Left lobe of liver (tissue), 2 donors: ENCODE measurements at places on chromosomes 16 and 17. TPM values are rescaled to one million over a fixed set of nuclear protein-coding genes. Genes with fewer than 3 reads are reported as not detected.

- DNase-seq, result peak; percentile 45
These were observed 2.7 kb downstream of the CCDC102A start for GRCh38 chr16:57533431-57534336.

GRCh38 chr17:4641297-4642195 lies at the start of gene ALOX15:
TSS of gene ALOX15 (minus strand) at chr17:4641678. CDS start at chr17:4641651, 27 bp downstream.
- DNase-seq, result no peak

DNA sequence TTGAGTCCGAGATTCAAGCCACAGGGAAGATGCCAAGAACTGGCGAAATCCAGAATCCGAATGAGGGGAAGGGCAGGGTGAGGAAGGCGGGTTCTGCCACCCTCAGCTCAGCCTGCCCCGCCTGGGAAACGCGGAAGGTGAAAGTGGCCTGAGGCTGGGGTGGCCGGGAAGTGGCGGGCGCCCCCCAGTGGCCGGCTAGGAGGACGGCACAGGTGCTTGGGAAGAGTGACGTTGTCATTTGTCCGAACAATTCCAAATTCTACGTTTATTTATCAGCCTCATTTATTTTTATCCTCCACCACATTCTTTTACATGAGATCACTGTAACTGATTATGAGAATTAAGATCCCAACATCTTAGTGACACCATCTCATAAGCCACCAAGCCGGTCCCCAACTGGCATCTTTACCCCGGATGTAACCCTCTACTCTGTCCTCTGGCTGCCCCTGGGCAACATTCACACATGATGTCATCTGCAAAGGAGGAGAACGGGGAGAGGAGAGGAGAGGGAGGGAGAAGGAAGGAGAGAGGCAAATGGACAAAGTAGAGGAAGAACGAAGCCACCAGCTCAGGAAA lies 21.3 kb downstream of the SRCIN1 start:
- peak; percentile 75 for DNase-seq

DNA sequence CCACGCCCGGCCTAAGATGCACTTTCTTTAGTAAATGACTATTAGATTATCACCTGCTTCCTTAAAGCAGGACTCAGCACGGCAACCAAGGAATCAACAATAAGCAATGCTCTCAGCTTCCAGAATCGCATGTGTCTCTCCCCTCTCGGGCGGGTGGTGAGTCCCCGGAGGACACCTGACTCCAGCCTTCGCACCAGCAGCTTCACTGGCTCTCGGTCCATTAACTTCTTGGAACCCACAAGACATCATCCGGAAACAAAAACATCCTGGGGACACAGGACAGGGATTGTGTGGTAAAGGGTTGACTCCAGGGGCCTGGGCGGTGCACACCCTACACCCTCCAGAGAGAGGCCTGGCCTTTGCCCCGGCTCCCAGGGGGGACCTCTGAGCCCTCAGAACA lies 22.7 kb downstream of the UTS2R start:
- DNase-seq, result no peak

- peak; percentile 57 for DNase-seq
These were observed 17.8 kb upstream of the NAGLU start for GRCh38 chr17:42518046-42518754.

DNA sequence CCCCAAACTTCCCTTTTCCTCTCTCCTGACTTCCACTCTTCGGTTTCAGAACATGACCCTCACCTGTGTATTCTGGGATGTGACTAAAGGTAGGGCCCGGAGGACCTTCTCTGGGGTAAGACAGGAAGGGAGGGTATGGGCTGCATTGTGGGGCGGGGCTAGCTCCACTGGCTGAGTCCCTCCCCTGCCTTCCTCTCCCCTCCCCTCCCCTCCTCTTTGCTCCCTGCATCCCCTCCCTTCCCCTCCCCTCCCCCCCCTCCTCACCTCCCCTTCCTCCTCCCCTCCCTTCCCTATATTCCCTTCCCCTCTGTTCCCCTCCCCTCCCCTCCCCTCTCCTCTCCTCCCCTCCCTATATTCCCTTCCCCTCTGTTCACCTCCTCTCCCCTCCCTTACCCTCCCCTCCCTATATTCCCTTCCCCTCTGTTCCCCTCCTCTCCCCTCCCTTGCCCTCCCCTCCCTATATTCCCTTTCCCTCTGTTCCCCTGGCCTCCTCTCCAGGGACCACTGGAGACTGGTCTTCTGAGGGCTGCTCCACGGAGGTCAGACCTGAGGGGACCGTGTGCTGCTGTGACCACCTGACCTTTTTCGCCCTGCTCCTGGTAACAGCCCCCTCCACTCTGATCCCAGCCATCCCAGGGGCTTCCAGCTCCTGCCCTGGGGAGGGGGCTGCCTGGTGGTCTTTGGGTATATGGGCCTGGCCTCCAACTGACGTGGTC lies 11.8 kb downstream of the ADGRG3 start:
- no peak for DNase-seq

DNA sequence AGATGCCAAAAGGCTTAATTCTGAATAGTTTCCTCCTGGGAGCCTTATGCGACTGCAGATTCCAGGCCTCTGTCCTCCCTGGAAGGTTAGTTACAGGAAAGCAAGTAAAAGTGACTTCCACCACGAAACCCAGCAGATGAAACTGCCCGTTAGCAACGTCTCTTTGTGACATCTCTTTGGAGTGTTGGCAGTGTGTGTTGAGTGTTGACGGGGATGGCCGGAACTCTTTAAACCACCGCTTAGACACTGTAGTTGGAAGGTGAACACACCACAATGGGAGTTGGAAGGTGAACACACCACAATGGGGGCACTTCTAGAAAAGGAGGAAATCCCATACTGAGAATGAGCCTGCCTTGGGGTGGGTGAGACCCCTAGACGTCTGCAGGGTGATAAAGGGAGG lies 858 bp downstream of the SKAP1 start:
- DNase-seq, result no peak

DNA sequence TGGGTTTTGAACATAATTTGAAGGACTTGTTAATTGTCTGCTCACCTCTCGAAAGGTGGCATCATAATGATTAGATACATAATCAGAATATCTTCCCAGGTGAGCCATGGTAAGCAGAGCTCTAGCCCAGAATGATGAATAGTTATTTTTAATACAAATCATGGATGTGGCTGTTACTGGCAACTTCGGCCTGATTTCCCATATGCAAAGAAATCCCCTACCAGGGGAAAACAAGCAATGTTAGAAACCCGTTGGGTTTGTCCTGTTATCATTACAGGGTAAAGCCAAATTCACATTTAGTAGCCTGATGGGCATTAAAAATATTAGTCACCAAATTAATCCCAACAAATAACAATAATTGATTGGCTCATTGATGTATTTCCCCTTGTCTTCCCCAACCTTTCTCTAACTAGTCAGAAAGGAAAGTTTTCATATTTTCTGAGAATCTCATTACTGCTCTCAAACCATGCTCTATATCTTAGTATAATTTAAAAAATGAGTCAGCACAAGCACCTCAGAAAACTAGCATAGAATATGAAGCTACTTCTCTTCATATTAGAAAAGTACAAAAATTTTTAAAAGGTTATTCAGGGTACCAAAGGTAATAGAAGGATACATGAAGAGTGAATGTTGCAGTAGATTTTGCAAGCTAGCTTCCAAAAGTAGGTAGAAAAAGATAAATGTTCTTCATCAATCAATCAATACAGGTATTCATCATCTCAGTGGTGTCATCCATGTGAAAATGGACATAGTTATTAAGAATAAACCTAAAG lies 5.0 kb downstream of the STAT5B start:
- no peak for DNase-seq

CCDC200 gene
- total RNA-seq, result not detected

DNA sequence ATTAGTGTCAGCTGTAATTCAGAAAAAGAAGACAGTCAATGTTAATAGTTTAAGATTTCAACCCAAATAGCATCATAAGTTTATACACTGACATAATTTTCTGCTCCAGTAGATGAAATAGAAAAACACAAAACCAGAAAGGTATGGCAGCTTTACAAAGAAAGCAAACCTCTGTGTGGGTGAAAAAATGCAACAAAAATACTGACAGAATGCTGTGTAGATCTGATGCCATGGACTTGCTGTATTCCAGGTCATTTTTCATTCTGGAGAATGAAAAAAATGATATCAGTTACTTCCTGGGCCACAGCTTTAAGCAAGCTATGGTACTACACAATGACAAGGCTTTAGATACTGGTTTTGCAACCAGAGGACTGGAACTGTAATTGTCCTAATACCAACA lies 116.0 kb downstream of the MAP2K4 start:
- no peak for DNase-seq
